CD4-positive, CD25-positive, alpha-beta regulatory T cell (primary cell): ENCODE measurements at places on chromosomes 16 and 17. TPM values are rescaled to one million over a fixed set of nuclear protein-coding genes. Genes with fewer than 3 reads are reported as not detected.
A peak's percentile ranks its signal among the peaks of the same experiment; 100 is the strongest.

GRCh38 chr16:89672177-89672941 is 14.1 kb upstream of the CDK10 start:
- H3K36me3 ChIP-seq: no peaks in the 10 kb centered on the region
- H3K4me3 ChIP-seq: no peak overlapping the region
- DNase-seq: no peak
- H3K27me3 ChIP-seq: no peaks in the 10 kb centered on the region

DNA sequence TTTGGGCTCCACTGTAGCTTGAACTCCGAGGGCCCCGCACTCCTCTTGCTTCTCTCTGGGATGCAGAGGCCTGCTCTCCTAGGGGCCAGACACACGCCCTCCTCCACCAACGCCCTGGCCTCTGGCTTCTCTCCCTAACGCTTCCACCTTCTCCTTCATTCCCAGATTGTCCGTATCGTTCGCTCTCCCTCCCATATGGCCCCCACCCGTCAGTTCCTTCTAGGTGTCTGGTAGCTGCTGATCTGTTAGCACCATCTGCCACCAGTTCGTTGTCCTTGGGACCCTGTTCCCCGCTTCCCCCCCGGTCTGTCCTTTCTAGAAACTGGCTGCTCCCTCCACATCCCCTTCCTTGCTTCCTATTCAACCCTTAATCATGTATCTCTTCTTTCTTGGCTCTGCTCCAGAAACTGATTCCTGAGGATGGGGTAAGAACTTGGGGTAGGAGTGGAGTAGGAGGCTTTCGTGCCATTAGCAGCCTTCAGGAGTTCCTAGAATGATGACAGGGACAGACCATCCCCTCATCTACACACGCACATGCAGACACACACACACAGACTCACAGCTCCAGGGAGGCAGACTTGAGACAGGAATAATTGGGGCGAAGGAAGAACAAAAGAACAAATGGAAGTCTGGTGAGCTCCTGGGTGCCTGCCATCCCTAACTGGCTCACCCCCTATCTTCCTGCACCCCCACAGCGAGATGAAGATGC is 4.3 kb downstream of the ATP1B2 start:
- peaks cover 19% of the 10 kb centered on the region for H3K27me3 ChIP-seq
- no peaks in the 10 kb centered on the region for H3K36me3 ChIP-seq
- no peak for DNase-seq
- no peak overlapping the region for H3K4me3 ChIP-seq

DNA sequence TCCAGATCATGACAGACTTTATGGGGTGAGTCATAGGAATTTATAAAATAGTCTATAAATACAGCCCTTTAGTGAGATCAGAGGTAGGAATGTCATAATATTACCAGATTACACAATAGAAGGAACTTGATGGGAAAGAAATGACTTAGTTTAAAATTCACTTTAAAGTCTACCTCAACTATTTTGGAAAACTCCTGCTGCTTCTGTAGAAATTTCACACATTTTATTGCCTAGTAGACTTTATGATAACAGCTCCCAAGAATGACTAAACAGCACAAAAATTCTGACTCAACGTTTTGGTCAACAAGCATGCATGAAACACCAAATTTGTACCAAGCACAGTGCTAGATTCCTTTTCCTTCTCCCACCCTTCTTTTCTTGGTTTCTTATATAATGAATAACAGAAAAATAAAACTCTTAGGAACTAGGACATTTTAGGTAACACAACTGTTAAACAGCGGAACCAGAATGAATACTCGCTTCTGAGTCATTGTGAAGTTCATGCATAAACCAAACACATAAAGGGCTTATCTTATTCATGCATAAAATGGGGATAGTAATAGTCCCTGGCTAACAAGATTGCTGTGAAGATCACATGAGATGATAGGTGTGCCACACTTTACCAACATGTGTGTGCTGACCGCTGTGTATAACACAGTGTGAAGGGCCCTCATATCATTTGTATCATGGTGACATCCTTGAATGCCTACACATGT is 243.9 kb downstream of the CDH8 start:
- H3K27me3 ChIP-seq: no peaks in the 10 kb centered on the region
- no peak for DNase-seq
- H3K4me3 ChIP-seq: no peak overlapping the region
- no peak overlapping the region for H3K27ac ChIP-seq
- no peaks in the 10 kb centered on the region for H3K4me1 ChIP-seq

Gene ASGR2
- not detected for polyA plus RNA-seq

DNA sequence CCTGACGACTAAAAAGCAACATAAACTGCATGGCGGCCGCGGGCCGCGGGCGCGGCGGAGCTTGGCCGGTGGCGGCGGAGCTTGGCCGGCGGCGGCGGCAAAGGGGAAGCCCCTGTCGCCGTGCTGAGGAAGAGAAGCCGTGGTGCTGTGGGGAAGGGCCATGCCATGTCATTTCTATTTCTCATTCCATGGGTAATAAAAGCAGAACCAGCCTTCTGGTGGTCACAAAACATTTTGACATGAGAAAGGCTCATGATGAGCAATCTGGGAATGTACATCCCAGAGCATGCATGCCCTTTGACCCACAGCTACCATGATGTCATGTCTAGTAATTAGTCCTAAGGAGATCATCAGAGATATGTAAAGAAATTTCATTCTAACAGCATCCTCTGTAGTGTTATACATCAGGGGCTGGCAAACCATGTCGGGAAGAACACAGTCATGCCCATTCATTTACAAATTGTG is 23.9 kb upstream of the HEATR6 start:
- no peak overlapping the region for H3K27ac ChIP-seq
- H3K4me3 ChIP-seq: peak overlapping the region; percentile 37
- no peak for DNase-seq
- peaks cover 19% of the 10 kb centered on the region for H3K27me3 ChIP-seq
- no peaks in the 10 kb centered on the region for H3K36me3 ChIP-seq

DNA sequence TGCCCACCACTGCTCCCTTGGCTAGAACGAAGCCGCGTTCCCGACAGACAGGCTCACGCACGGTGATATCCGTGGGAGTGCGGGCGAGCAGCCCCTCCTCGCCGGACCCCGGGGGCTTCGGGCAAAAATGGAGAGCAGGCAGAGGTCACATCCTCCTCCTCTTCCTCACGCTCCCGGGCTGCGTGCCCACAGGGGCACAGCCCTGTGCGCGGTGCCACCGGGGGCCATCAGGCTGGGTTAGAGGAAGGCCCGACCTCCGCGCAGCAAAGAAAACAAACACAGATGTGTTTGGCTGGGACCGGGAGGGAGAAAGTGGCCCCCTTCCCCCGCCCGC is 519 bp upstream of the NTN1 start:
- no peak for DNase-seq
- H3K4me1 ChIP-seq: peaks cover 26% of the 10 kb centered on the region
- H3K27ac ChIP-seq: no peak overlapping the region
- H3K4me3 ChIP-seq: no peak overlapping the region
- no peaks in the 10 kb centered on the region for H3K36me3 ChIP-seq

DNA sequence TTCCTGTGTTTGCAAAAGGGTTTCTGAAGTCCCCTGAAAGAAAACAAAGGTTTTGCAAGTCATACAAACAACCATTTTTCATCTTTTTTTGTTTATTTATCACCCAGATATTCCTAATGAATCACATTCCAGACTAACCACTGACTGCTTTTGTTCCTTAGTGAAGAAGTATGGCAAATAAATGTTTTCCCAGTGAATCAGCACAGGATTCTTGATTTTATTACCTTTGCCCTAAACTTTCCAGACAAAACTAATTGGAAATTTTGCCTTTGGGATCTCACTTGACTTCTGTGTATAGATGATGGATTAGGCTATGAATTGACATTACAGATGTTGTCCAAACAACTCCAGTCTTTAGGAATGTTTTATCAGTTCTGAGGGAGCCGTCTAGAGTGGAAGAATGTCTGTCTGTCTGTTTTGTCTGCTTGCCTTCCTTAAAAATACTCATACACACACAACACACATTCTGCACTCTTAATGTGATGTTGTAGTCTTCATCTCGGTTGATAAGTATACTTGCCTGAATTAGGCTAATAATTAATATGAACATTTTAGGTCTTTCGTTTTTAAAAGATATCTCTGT is 48.9 kb downstream of the VMP1 start:
- peak overlapping the region; percentile 16 for H3K4me3 ChIP-seq
- H3K27me3 ChIP-seq: no peaks in the 10 kb centered on the region
- H3K27ac ChIP-seq: peak overlapping the region; percentile 77
- DNase-seq: no peak
- no peaks in the 10 kb centered on the region for H3K36me3 ChIP-seq
- peaks cover 44% of the 10 kb centered on the region for H3K4me1 ChIP-seq

Gene DNASE1L2
- polyA plus RNA-seq: not detected

Gene AURKB
- 3.5 TPM for polyA plus RNA-seq

DNA sequence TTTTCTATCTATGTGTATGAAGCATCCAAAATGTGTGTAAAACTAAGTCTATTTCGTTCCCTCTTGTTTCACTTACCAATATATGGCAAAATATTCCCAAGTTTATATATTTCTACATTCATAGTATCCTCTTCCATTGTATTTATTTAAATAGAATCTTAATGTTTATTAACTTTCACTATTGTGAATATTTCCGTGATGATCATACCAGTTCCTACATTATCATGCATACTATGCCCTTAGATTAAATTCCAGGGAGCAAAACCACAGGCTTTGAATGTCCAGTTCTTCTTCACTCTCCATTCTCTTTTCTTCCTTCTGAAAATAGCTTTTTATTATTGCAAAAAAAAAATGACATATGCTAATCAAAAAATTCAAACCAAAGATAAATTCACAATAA is 4.0 kb downstream of the MAP2K6 start:
- H3K4me1 ChIP-seq: peaks cover 37% of the 10 kb centered on the region
- H3K27me3 ChIP-seq: no peaks in the 10 kb centered on the region
- no peak overlapping the region for H3K27ac ChIP-seq
- H3K36me3 ChIP-seq: no peaks in the 10 kb centered on the region
- no peak for DNase-seq

Gene TRPV3
- not detected for polyA plus RNA-seq

DNA sequence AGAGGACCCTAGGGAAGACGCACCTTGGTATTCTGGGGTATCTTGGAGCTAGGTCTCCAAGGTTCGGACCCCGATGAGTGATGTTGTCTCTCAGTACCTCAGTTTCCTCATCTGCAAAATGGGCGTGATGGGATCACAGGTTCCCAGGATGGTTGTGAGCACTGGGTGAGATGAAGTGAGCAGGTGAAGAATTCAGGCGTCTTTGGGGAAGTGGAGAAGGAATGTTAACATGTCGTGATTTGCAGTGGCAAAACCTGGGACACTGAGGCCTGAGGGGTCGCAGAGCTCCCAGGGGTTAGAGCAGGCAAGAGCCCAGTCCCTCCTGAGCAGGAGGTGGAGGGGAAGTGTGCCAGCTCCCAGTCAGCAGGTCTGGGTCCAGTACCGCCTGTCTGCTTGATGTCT is 215.1 kb upstream of the GSE1 start:
- H3K4me3 ChIP-seq: no peak overlapping the region
- no peaks in the 10 kb centered on the region for H3K4me1 ChIP-seq
- no peak for DNase-seq

- no peaks in the 10 kb centered on the region for H3K36me3 ChIP-seq
- no peak overlapping the region for H3K4me3 ChIP-seq
- DNase-seq: no peak
- H3K4me1 ChIP-seq: peaks cover 3% of the 10 kb centered on the region
Measured at GRCh38 chr17:47318197-47318918, 5.4 kb upstream of the EFCAB13 start.

- H3K27me3 ChIP-seq: no peaks in the 10 kb centered on the region
- H3K27ac ChIP-seq: no peak overlapping the region
- H3K4me3 ChIP-seq: no peak overlapping the region
- H3K4me1 ChIP-seq: peaks cover 3% of the 10 kb centered on the region
- no peaks in the 10 kb centered on the region for H3K36me3 ChIP-seq
Measured at GRCh38 chr16:87305505-87306391, 11.4 kb downstream of the C16orf95 start.

GRCh38 chr17:77926981-77927380 is 31.5 kb upstream of the TNRC6C start:
- H3K36me3 ChIP-seq: no peaks in the 10 kb centered on the region
- peaks cover 9% of the 10 kb centered on the region for H3K4me1 ChIP-seq
- H3K4me3 ChIP-seq: no peak overlapping the region
- no peak overlapping the region for H3K27ac ChIP-seq
- DNase-seq: no peak

Gene ACE
- 0.15 TPM for polyA plus RNA-seq

DNA sequence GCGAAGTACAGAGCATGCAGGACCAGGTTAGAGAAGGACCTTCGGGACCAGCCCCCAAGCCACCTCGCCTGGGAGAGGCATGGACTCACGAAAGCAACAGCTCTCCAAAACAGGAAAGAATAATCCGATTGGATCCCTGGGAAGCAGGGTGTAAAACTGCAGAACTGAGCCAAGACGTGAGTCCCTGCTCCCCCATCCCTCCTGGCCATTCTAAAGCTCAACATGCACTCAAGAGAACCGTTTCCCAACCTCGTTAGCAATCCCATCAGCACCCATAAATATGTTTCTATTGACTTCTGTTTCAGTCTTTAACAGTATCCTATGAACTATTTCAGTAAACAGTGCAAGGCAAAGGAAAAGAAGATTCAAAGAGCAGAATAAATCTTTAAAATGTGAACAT is 167.0 kb downstream of the COPRS start:
- H3K27me3 ChIP-seq: no peaks in the 10 kb centered on the region
- H3K4me1 ChIP-seq: no peaks in the 10 kb centered on the region
- no peak overlapping the region for H3K4me3 ChIP-seq

GRCh38 chr17:72884066-72884465 is 208.4 kb downstream of the SLC39A11 start:
- no peak overlapping the region for H3K27ac ChIP-seq
- H3K27me3 ChIP-seq: no peaks in the 10 kb centered on the region
- H3K36me3 ChIP-seq: peaks cover 2% of the 10 kb centered on the region
- H3K4me1 ChIP-seq: no peaks in the 10 kb centered on the region
- H3K4me3 ChIP-seq: no peak overlapping the region
- DNase-seq: no peak

DNA sequence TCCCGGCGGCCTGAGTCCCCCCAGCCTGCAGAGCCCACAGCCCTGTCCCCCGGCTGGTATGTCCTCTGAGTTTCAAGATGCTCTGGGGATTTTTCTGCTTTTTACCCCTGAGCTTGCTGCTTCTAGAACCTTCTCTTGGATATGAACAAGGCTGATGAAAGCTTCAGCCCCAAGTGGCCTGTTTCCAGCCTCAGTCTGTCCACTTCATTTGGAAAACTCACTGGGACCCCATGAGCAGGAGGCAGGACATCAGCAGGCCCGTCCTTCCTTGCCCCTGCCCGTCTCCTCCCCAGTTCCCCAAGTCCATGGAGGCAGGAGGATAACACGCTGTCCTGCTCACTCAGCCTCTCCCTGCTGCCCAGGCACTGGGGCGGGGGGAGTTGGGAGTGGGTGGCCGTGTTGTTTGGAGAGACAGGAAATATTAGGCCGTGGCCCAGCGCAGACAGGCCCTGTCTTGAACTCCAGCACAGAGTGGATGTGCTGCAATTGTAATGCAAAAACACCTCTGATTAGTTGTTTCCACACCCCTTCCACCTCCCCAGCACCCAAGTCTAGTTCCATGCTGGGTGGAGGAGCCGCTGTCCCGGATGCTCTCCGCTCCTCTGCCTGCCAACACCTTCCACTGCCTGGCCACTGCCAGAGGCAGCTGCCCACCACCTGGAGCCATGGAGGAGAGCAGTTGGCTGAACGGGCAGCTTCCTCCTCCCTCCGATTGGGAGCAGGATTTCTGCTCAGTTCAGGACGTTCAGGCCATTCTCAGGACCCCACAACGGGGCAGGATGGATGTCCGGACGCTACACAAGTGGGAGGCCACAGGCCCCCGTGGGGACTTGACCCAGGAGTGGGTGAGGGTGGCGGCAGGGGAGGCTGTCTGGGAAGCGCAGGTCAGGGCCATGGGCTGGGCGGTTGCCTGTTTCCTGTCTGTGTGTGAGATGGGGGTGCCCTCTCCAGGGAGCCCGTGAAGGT is 216.9 kb upstream of the GSE1 start:
- H3K27me3 ChIP-seq: no peaks in the 10 kb centered on the region
- no peak overlapping the region for H3K27ac ChIP-seq
- H3K36me3 ChIP-seq: no peaks in the 10 kb centered on the region
- no peak overlapping the region for H3K4me3 ChIP-seq
